ENCODE measurements at places on chromosomes 6 and 20. TPM values are rescaled to one million over a fixed set of nuclear protein-coding genes. Genes with fewer than 3 reads are reported as not detected.

DNA sequence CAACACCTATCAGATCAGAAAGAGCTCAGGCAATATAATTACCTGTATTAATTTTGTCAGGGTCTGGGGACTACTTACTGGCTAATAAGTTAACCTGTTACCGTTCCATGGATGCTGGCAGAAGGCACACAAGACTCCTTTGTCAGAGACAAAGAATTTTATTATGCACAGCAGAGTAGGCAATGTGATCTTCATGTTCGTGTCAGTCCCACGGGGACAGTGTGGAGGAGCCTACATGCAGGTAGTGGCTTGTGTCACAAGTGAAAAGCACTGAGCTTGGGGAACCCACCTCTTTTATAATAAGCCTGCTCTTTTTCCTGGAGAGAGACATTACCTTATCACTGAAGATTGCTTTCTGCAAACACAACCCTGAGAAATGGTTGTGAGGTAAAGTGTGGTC lies 96.9 kb downstream of the CD164 start:
- no peak for DNase-seq

- DNase-seq = peak; percentile 1
Measured at GRCh38 chr6:23097566-23097965, 528.2 kb downstream of the HDGFL1 start.

DNA sequence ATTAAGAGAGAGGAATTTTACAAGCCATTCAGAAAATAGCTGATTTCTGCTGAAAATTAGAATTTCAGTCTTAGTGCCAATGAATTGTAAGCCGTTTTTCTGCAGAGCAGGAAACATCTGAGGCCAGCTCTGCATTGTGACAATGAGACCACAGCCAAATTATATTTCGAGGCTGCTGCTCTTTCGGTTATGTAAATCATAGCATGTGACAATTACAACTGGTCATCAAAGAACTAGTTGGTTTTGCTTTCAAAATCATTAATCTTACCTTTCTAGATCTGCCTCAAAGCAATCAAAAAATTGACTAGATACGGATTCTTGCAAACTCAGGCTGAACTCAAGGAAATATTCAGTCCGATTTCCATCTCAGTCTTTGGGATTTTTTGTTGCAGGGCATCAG lies 33.4 kb upstream of the INSM1 start:
- no peak for DNase-seq

DNA sequence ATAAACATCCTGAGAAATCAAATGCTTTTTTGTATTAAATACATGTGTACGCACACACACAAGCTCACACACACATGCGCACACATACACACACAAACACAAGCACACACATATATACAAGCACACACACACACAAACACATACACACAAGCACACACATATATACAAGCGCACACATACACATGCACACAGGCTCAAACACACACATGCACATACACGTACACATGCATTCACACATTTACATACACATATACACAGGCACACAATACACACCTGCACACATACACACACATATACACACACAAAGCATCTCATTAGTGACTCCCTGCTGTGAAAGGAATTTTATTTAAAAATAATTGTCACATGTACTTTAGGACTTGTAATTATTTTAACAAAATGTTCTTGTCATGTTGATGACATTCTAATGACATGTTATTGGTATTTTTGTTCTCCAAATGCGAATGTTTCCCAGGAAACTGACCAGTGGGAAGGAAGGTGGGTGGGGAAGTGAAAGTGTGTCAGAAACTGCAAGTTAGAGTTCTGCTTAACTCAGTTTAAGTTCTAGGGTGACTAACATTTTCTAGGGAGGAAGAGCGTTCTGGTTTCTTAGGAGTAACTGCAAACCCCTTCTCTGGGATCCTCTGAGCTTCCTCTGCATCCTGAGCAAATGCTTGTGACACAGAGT lies 113.9 kb upstream of the ZNF217 start:
- peak; percentile 68 for DNase-seq

Gene HCK
- total RNA-seq = not detected

DNA sequence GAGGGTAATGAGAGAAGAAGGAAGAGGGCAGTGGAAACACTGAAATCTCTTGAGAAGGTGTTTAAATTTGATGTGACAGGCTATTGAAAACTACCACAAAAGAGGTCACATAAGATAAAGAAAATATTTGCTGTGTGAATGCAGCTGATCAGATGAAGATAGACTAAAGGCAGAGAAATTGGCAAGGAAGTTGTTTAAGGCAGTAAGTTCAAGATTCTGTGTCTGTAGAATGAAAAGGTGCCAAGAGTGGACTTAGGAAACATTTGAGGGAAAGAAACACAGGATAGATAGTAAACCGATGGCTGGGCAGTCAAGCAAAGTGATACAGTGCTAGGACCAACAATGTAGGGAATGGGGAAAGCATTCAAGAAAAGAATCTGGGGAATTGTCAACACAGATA lies 332.3 kb upstream of the MARCKS start:
- DNase-seq = no peak

Gene HLA-DRB5
- not detected for total RNA-seq

Gene VWA7
- total RNA-seq = under 0.01 TPM

DNA sequence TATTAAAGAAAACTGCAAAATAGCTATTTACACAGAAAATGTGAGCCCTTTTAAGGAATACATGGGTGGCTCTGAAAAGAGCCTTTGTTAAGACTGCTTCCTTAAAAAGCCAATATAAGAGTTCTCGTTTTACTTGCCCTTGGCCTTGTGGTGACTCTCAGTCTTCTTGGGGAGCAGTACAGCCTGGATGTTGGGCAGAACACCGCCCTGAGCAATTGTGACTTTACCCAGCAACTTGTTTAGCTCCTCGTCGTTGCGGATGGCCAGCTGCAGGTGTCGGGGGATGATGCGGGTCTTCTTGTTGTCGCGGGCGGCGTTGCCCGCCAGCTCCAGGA lies 111.5 kb downstream of the HFE start:
- peak; percentile 33 for DNase-seq

DNA sequence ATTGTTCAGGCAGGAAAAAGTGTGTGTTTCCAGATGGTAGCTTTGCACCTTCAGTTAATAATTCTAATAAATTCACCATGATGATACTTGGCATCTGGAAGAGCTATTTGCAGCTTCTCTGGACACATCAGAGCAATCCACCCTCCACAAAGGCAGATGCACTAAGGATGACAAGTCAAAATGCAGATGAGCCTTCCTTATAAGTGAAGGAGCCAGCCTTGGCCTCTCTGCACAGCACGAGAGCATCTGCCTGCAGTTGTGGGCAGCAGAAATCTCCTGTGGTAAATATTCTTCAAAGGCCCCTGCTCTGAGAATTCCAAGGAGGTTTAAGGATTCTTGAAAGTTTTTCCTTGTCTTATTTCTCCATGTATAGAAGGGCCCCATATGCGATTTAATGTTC lies 6.9 kb upstream of the POM121L2 start:
- no peak for DNase-seq

Gene EFCAB8
- under 0.01 TPM for total RNA-seq

Gene SPTLC3
- total RNA-seq = 5.9 TPM

Gene SEMG1
- not detected for total RNA-seq

Gene AGER
- 0.50 TPM for total RNA-seq

DNA sequence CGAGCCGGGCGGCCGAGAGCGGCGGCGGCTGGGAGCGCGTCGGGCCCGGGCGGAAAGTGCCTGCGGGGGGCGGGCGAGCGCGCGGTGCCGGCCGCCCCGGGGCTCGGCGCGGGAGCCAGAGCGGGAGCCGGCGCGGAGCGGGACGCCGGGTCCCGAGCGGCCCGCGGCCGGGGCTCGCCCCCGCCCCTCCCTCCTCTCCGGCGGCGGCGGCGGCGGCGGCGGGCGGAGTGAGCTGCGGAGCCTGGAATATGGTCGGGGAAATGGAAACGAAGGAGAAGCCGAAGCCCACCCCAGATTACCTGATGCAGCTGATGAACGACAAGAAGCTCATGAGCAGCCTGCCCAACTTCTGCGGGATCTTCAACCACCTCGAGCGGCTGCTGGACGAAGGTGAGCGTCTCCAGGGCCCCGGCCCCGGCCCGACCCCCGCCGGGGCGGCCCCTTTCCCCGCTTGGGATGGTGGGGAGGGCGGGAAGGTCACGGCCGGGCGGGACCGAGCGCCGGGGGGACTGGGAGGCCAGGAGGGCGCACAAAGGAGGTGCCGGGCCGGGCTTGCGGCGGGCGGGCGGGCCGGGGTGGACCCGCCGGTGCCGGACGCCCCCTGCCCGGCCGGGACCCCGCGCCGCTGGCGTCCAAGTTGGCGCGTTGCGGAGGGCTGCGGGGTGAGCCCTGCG lies 565 bp downstream of the QKI start:
- no peak for DNase-seq

DNA sequence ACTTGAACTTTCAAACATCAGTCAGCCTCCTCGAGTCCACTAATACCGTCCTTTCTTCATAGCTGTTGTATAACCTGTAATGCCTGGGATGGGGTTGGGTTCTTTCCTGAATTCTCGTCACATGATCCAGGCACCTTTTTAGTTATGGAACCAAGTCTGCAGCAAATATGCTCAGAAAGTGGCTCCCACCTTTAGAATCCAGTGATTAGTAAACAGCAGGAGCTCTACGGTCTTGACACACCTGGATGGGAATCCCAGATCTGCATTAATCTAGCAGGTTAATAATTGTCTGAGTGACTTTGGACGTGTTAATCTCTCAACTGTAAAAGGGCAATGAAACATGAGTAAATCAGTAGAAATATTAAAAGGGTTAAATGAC lies 729 bp upstream of the ZHX3 start:
- no peak for DNase-seq

Gene TIAM2
- 11.2 TPM for total RNA-seq

DNA sequence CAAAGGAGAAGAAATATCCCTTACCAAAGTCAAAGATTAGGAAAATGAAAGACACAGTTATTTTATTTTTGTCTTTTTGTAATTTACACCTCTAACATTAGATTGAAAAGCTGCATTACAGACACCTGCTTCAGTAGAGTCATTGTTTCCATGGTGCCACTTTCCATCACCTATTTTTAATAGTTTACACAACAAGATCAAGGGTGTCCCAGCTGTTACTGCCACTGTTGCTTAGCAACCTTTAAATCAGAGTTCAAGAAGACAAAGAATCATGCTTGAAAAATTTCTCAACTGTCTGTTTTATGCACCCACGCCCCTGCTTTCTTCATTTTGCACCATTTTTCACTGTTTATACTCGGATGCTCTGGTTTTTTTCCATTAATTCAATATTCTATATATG lies 668.2 kb upstream of the GJE1 start:
- DNase-seq = peak; percentile 78

Gene TFAP2D
- total RNA-seq = not detected

Gene FBXO9
- 35.7 TPM for total RNA-seq

DNA sequence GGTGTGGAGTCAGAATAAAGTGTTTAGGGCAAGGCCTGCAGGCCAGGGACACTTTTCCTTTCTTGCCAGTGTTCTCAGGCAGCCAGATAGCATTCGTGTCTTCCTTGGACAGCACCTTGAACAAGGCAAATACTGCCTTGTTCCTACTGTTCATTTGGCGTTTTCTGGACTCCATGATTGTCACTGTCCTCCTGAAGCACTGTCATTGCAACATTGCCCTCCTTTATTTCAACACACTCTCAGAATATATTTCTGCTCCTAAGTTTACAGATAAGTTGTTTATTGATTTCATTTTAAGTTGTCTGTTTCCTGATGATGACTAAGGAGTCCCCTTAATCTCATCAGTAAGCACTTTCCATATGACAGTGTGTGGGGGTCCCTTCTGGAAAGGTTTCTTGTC lies 15.1 kb upstream of the DEF6 start:
- no peak for DNase-seq

Gene ARMH2
- total RNA-seq = not detected

- no peak for DNase-seq
Measured at GRCh38 chr6:163466839-163467390, 52.4 kb downstream of the QKI start.

DNA sequence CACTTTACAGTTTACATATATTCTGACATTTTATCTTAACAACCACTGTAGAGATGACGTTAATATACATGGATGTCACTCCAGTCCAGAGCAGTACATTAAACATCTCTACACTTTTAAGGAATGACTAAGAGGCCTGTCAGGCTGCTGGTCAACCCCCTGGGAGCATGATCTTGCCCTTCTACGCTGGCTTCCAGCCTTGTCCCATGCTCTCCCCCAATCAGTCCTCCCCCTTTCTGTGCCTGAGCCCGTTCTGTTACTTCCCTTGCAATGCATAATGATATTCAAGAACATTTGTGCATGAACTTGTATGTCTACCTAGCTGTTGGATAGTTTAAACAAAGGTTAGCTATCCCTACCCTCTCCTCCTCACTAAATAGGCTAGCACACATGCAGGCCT lies 40.5 kb upstream of the PLCB4 start:
- DNase-seq = no peak

GRCh38 chr20:50977066-50978021 lies 18.7 kb downstream of the MOCS3 start:
- no peak for DNase-seq

Gene ACAT2
- total RNA-seq = 121 TPM

- peak; percentile 98 for DNase-seq
Measured at GRCh38 chr6:132734694-132735236, 20.9 kb upstream of the VNN1 start.

DNA sequence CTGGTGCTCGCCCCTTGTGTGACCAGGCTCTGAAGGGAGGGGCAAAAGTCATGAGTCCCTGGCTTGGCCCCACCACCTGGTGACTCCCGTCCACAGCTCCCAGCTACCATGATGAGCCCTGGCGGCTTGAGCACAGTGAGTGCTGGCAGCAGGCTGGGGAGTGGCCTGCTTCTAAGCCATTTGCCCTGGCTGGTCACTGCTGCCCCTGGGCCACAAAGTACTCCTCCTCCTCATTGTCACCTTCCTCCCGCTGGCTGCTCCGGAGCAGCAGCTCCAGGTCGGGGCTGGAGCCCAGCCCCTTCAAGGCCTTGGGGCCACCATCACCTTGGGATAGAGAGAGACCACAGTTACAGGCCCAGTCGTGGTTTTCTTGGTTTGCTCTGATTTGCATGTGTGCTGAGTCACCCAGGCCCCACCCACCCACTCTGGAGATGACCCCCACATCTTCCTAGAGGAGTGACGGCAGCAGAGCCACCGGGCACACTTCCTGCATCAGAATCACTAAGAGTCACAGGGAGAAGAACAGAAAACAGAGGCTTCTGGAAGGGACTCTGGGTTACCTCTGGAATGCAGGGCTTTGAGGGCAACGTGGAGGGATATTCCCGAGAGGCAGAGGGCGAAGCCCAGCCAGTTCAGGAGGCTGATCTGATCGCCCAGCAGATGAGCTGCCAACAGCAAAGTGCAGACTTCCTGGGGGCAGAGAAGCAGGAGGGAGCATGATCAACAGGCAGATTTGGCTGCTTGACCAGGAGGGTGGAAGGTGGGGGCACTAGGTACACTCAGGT lies 42.1 kb upstream of the CDH22 start:
- peak; percentile 95 for DNase-seq
